ENCODE measurements at places on chromosomes 16 and 17. TPM values are rescaled to one million over a fixed set of nuclear protein-coding genes. Genes with fewer than 3 reads are reported as not detected.

Gene HBQ1
- 0.72 TPM for polyA plus RNA-seq

Gene HID1
- polyA plus RNA-seq, result 5.2 TPM

Gene TUBG2
- 3.4 TPM for polyA plus RNA-seq

Gene PHB1
- 164 TPM for polyA plus RNA-seq

Gene PAQR4
- 1.5 TPM for polyA plus RNA-seq

Gene ASPA
- polyA plus RNA-seq, result not detected

DNA sequence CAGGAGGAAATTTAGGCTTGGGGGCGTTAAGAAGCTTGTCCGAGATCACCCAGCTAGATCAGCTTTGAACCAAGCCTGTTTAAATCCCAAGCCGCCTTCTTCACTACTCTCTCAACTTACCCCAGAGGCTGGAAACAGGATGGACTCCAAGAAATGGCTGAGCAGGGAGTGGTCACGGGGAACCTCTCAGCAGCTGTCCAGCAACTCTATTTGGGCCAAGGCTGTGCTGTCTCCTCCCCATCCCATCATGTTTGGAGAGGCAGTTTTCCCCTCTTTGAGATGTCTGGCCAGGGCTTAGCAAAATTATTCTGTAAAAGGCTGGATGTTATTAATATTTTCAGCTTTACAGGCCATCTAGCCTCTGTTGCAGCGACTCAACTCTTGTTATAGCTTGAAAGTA lies 305.7 kb downstream of the RBFOX1 start:
- DNase-seq, result no peak

DNA sequence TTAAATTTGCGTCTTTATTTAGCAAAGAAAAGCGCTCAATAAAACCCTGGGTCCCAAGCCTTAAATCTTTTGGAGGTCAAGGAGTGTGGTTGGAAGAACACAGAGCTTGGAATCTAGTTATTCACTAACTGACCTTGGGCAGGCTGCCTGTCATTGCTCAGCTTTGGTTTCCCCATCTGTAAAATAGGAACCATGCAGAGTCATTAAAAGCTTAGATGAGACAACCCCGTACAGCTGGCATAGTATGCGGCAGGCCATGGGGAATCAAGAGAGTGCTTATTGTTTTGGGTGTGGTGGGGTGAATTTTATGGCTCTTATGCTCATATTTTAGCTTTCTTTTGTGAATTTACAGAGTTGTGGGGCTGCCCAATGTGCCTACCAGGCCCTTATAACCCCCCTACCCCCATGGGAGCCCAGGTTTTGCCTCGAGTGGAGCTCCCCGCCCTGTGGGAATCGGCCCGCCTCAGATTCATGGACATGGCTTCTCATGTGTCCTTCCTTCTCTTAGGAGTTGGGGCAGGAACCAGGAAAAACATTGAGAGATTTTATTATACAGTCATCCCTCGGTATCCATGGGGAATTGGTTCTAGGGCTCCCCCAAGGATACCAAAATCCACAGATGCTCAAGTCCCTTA lies 113.5 kb downstream of the CLEC16A start:
- DNase-seq, result no peak

DNA sequence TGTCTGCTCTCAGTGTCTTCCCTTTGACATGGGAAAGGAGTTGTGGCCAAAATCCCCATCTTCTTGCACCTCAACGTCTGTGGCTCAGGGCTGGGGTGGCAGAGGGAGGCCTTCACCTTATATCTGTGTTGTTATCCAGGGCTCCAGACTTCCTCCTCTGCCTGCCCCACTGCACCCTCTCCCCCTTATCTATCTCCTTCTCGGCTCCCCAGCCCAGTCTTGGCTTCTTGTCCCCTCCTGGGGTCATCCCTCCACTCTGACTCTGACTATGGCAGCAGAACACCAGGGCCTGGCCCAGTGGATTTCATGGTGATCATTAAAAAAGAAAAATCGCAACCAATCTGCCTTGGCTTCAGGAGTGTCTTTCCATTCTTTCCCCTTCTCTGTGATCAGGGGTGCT lies 918 bp upstream of the MRM1 start:
- DNase-seq, result no peak
